ENCODE measurements at places on chromosomes 1 and 21.

DNA sequence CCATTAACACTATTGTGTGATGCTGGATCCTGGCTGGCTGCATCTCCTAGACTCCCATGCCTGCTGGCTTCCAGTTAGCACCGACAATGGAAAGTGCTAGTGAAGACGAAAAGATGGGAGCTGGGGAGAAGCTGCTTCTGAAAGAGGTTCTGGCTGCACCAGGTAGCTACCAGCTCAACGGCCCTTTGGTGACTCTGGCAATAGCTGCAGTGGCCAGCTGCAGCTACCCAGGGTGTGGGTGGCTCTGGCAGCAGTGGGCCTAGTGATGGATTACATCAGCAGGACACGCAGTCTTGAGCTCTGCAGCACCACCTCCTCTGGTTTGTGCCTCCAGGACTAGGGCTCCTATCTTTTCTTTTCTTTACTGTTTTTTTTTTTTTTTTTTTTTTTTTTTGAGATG, 662.6 kb downstream of the MATN1 start:
- no peak for DNase-seq

- DNase-seq, result no peak
Measured at GRCh38 chr21:39232861-39233291, 49.6 kb upstream of the PSMG1 start.

DNA sequence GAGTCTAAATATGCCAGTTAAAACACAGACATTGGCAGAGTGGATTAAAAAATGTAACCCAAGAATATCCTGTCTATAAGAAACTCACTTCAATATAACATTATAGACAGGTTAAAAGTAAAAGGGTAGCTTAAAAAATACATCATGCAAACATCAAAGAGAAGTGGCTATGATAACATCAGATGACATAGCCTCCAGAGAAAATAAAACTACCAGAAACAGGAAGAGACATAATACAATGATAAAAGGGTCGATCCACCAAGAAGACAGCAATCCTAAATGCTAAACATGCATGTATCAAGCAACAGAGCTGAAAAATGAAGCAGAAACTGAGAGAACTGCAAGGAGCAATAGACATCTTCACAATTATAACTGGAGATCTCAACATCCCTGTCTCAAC, 190.2 kb upstream of the NR5A2 start:
- no peak for DNase-seq

DNA sequence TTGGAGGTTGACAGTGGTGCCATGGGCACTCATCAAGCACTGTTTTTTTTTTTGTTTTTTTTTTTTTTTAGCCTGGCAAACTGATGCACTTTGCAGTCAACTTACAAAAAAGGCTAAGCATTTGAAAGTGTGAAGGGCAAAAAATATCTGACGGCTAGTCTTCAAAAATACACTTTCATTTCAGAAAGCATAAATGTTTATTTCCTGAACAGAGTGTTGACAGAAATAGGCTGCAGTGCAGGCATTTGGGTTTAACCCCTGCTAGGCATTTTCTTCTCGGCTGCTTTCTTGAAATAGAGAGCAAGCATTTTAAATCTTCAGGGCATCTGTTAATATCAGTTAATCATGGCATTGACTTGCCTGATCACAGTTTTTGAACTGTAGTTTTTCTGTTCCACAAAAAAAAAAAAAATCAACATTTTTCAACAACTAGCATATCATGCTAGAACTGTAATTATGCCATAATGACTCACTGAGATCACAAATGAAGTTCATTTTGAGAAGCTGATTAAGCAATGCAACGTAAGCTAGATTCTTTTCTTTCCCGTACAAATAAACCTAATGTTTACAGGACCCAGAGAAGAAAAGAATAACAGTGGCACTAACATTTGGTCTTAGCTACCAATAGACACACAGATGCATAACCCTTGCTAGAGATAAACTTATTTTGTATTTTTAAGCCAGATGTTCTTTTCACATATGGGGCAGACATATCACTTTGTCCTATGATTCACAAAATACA, 100.4 kb upstream of the USH2A start:
- DNase-seq, result no peak

DNA sequence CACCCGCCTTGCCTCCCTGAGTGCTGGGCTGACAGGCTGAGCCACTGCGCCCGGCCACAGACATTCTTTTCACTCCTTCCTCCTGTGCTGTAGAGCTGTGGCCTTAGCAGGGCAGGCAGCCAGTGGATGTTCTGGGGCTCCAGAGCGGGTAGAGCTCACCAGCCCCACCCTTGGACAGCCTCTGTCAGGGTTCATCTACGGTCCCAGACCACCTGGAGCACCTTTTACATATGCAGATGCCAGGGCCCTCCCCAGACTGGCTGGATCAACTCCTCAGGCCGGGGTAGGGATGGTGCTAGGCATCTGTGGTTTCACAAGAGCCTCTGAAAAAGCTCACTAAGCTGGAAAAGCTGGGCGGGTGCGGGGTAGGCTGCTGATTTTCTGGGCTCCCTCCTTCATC, 4.6 kb downstream of the ATP13A2 start:
- no peak for DNase-seq

DNA sequence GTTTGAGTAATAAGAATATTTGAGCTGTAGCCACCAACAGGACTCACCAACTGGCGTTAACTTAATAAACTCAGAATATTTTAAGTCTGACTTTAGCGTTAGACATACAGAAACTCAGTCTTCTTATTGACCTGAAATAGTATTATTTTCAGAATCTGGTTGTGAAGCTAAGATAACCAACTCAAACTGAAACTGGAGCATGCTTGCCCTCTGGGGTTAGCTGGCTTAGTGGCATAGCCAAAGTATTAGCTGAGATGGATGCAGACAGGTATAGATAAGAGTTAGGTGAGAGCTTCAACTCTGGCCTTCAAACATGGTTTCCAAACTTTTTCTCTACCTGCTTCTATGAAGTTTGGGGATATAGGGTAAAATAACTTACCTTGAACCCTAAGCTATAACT, 40.5 kb downstream of the AMY1C start:
- no peak for DNase-seq

DNA sequence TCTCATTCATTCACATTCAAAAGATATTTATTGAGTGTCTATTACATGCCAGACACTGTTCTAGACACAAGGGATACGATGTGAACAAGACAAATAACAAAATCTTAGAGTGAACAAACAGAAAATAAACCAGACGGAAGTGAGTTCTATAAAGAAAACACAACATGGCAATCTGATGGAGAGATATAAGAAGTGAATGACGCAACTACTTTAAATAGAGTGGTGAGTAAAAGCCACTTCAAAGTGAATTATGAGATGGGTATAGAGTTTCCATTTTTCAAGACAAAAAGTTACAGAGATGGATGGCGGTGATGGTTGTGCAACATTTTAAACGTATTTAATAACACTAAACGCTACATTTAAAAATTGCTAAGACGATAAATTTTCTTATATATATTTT, 75.4 kb downstream of the CEP170 start:
- no peak for DNase-seq

DNA sequence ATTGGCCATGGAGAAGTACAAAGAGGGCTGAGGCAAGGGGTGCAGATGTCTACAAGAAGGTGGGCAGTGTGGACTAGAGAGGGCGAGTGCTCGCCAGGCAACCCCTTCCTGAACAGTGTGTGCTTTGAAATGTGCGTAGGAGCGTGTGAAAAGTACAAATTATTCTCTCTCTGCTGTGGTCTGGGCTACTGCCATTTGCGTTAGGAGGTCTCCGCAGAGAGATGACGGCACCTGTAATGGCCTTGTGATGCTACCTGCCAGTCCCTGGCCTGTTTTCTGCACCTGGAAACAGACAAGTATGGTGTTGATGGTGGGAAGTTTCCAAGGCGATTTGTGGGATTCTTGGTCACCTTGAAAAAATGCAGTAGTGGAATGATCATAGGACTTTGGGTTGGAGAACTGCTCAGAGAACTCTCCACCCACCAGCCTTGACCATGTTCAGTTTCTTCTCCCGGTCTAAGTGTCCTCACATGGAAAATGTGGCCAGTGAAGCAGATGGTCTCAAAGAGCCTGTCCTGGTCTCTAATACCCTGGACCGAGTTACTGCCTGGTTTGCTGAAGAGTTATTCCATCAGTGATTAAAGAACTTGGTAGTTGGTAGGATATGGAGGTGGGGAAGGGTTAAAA, 74.5 kb downstream of the MRPS6 start:
- DNase-seq, result no peak

- DNase-seq, result no peak
Measured at GRCh38 chr1:229383961-229384360, 41.1 kb upstream of the CCSAP start.

DNA sequence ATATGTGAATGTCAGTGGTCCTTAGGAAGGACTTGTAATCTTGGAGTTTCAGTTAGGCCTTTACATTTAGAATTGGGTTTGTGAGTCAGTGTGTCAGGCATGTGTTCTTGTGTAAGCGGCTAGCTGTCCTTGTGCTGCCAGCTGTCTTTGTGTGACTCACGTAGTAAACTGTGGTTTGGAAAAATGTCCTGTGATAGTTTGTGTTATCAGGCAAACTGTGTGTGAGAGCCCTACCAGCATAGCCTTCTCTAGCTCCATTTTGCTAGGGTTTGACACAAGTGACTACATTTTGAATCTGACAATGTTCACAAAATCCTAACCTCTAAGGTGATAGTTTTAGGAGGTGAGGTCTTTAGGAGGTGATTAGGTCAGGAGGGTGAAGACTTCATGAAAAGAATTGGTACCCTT, 6.9 kb upstream of the SLC35D1 start:
- no peak for DNase-seq

GRCh38 chr1:117608758-117609157, 2.9 kb downstream of the TENT5C start:
- no peak for DNase-seq

- no peak for DNase-seq
Measured at GRCh38 chr1:19678931-19679453, 14.3 kb downstream of the HTR6 start.

GRCh38 chr1:10772711-10773110, 23.7 kb downstream of the CASZ1 start:
- no peak for DNase-seq

GRCh38 chr1:64241069-64241468, 37.6 kb downstream of the UBE2U start:
- DNase-seq, result no peak

GRCh38 chr1:38680801-38681510, 178.6 kb downstream of the RRAGC start:
- DNase-seq, result no peak

GRCh38 chr1:106360252-106360651, 696.2 kb upstream of the PRMT6 start:
- DNase-seq, result no peak

GRCh38 chr1:211118407-211119102, 15.4 kb downstream of the KCNH1 start:
- DNase-seq, result no peak

- no peak for DNase-seq
Measured at GRCh38 chr1:58468612-58469011, 77.9 kb downstream of the OMA1 start.

- DNase-seq, result no peak
Measured at GRCh38 chr21:43648171-43648570, 11.1 kb downstream of the HSF2BP start.

DNA sequence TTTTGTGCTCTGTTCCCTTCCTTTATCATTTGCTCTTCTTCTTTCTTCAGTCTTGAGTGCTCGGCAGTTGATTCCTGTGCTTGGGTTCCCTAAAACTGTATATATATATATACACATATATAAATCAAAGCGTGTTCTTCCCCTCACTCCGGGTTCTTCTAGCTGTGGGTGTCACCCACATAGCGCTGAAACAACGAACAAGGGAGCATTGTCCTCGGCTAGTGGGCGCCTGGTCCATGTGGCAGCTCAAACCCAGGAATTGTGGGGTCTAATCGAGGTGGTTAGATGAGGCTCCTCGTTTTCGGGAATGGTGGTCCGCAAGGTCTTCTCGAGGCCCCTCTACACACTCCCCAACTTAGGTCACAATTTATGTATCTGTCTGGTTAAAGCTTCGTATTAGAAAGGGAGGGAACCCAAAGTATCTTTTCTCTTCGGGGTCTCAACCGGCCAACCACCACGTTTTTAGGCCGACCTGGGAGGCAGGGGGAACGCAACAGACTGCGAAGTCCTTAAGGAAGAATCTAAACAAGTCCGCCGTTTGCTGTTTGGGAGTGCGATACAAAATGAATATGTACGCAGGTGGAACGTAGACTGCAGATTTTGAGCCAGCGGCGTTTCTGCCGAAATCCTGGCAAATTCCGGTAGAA, 504 bp upstream of the SDHC start:
- no peak for DNase-seq

- DNase-seq, result no peak
Measured at GRCh38 chr1:235776396-235776795, 90.3 kb downstream of the LYST start.

DNA sequence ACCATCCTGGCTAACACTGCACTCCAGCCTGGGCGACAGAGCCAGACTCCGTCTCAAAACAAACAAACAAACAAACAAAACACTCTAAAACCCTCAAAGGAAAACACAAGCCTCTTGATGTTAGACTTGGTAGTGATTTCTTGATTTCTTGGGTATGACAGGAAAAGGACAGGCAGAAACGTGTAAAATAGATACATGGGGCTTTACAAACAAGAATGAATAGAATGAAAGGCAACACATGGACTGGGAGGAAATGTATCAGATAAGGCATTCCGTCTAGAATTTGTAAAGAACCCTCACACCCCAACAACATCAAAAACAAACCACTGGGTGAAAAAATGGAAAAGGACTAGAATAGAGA, 7.8 kb upstream of the PRXL2B start:
- no peak for DNase-seq

DNA sequence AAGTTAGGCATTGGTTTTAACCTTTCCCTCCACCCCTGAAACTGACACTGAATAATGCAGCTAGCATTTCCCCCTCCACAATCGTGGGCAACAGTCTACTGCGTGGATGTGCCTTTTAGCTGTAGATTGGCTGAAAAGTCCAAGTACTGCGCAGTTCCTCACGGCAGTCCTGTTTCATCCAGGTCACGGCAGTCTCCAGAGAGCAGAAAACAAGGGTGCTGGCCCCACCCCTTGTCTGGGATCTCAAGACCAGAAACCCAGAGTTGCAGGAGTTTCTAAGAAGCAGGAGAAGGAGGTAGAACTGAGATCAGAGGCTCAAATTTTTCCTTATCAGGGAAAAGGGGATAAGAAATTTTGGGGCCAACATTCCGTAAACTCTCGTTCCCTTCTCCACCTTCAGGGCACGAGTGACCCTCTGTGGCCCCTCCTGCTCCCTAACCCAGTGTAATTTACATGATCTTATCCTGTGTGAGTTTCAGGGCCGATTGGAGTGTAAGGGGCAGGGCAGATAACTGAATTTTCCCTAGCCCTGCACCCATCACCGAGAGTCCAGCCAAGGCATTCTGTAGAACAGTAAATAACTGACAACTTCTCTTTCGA, 25.9 kb upstream of the PLA2G2C start:
- DNase-seq, result no peak

Measured in stimulated activated CD4-positive, alpha-beta T cell treated with anti-CD3 and anti-CD28 coated beads, Interleukin-1b, Interleukin-23, amount 100 ng/mL, for 48 hours (primary cell).